ENCODE measurements at places on chromosomes 6 and 20.

DNA sequence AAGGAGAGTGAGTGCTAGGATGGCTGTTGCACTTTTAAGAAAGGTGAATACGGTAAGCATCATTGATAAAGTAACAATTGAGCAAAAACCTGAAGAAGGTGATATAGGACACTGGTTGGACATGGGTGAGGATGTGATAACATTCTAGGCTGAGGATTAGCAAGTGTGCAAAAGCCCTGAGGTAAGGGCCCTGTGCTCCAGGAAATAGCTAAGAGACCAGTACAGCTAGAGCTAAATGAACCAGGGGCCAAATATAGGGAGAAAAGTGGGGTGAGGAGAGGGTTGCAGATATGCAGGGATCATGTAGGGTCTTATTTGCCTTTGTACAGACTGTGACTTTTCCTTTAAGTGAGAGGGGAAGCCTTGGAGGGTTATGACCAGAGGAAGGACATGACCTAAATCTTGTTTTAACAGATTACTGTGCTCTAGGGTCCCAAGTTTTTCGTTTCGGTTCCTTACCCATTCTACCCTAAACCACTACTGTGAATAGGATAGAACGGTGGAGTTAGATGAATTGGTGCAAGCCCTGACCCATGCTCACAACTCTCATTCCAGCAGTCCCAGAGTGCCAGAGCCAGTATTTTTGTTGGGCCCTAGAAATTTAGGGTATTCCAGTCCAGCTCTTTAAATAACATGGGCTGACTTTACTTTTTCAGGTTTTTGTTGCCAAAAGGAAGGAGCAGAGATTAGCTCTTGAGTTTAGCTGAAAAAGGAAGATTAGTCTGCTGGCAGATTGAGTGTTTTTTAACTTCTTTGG is 10.7 kb downstream of the MAPK14 start:
- no peak for DNase-seq

GRCh38 chr6:22598339-22598738 is 29.0 kb downstream of the HDGFL1 start:
- no peak for DNase-seq

DNA sequence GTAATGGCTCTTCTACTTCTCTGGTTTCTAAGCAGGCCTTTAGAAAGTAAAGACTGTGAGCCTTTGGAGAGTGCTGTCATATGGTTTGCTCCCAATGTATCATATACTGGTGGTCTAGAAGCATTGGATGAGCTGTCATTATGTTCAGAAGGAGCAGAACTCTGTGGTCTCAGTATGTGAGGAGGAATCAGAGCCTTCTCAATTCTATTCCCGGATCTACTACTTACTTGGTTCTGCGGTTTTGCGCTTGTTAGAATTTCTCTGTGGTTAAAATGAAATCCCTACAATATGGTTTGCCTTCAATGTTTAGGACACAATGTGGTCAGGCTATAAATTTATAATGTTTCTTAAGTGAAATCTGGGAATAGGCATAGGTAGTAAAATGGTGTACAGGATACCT is 64.6 kb downstream of the RWDD2A start:
- DNase-seq: no peak

DNA sequence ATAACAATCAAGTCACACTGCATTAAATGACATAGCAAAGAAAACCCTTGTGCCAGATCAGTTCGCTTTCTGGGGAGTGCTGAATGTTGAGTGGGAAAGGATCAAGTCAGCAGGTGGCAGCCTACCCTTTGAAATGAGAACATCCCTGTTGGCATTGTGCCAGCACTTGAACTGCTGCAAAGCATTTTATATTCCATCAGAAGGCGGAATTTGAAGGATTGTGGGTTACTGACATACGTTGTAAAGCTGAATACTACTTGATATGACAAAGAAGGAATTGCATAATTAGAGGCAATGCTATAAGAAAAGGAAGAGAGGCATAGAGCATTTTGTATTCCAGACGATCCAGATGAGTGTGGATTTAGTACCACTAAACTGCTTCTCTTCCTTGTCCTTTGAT is 26.5 kb downstream of the BCKDHB start:
- peak; percentile 74 for DNase-seq

GRCh38 chr6:17458966-17459365 is 65.6 kb downstream of the CAP2 start:
- no peak for DNase-seq

DNA sequence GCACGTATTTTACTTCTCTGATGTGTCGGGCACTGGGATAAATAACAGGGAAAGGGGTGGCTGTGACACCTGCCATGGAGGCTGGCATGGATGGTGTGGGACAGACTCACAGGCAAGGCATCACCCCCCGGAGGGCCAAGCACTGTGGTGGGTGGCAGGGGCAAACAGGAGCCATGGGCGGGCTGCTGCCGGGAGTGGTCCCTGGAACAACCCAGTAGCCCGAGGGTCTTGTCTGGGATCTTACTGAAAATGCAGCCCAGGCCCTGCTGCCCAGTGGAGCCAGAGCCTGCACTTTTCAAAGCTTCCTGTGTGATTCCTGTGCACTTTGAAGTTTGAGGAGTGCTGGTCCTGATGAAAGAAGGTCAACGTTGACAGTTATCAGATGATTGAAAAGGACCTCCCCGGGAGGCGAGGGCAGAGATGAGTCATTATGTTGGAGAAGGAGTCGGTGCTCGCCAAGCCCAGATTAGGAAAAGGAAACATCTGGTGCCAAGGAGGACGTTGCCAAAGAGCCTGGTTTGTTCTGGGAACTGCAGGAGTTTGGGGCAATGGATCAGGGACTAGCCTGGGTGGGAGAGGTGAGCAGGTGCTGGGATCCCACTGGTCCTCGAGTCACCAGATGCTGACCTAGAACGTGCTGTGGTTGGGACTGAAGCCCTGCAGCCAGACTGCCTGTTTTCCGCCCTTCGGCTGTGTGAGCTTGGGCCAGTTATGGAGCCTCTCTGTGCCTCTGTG is 130.0 kb upstream of the GGTLC1 start:
- DNase-seq: no peak

DNA sequence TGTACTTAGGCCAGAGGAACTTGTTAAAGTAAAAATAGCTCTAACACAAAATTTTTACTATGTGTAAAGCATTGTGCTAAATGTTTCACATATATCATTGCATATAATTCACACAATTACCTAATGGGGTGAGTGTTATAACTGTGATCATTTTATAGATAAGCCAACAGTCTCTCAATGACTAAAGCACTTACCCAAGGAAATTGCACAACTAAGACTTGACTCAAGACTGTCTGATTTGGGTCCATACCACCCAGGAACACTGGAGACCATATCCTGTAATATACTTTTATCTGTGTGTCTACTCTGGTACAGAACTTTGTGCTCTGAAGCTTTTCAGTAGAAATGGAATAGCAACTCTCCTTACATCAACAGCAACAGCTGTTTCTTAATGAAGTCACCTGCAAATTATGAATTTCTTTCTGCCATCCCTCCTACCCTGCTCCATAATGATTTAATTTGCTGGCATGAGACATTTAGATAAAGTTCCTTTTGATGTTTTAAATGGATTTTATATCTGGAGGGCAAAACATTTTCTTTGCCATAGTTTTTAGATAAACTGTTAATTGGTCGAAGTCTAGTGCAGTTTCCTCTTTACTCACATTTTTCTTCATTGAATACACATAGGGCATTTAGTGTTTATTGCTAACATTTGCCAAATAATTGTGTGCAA is 47.5 kb downstream of the TSPYL4 start:
- DNase-seq: no peak

- DNase-seq: no peak
These were observed 31.5 kb upstream of the EDN1 start for GRCh38 chr6:12258591-12259075.

GRCh38 chr6:158630938-158631616 is 13.5 kb downstream of the DYNLT1 start:
- DNase-seq: peak; percentile 80

GRCh38 chr20:46423882-46424482 is 17.6 kb upstream of the ELMO2 start:
- DNase-seq: no peak

- DNase-seq: no peak
These were observed 73.1 kb downstream of the NOL4L start for GRCh38 chr20:32512047-32512385.

GRCh38 chr6:107653183-107653580 is 163.3 kb downstream of the SOBP start:
- DNase-seq: no peak

DNA sequence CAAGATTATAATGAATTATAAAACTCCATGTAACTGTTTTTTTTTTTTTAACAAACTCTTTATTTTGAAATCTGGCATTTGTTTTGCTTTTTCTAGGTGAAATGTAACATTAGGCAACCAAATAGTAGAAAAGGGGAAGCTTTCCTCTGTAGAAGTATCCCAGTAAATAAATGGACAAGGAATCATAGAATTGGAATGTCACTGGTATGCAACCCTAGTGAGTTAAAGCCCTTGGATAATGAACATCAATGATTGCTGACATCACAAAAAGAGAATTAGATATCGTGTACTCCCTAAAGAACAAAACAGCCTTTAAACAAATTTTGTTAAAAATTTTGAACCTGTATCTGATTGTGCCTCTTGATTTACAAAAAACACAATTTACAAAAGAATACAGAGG is 93.9 kb upstream of the OGFRL1 start:
- no peak for DNase-seq

- DNase-seq: no peak
These were observed 51.7 kb downstream of the MARCKS start for GRCh38 chr6:113908801-113909200.

DNA sequence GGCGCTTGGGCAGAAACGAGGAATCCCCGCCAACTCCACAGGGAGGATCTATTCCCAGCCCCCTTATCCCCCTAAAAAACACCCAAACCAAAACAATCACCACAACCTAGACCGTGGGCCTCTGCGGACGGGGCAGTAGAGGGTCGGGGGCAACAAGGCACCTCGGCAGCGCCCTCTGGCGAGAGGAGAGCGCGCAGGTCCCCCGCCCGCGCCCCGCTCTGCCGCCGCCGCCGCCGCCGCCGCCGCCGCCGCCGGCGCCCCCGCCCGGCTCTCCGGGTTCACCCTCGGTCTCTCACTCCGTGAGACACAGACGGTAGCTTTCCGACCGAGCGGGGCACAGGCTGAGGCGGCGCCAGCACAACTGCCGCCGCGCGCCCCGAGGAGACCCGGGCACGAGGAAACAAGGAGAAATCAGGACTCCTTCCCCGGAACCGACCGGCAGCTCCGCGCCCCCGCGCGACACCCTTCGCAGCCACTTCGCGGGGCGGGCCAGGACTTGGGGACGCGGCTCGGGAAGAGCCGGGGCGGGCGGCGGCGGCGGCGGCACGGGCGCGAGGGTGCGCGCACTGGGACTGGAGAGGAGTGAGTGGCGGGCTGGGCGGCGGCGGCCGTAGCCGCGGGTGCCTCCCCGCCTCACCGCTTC is at the start of gene SLC35F1:
Gene SLC35F1 (plus strand): TSS at position 307 of the 643 bp plus-strand sequence.
- DNase-seq: no peak

DNA sequence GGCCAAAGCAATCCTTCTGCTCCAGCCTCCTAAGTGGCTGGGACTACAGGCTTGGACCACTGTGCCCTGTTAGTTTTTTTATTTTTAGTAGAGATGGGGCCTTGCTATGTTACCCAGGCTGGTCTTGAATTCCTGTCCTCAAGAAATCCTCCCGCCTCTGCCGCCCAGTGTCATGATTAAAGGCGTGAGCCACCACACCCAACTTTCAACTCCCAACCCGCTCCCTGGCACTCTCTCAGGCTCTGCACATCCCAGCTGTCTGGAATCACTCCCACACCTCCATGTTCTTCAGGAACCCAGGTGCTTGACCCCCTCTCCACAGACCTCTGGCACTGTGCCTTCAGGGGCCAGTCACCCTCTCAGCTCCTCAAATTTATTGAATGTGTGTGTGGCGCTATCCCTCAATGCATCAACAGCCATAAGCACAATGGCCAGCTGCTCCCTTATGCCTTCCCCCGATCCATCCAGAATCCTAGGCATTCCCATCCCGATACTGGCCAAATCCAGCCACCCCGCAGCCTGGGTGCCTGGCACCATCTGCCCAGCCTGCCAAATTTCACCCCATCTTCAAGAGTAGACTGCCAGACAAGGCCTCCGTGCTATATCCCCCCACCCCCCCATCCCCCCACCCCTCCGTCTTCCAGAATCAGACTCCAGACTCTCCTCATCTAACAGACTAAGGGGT is 647 bp upstream of the POU5F1 start:
- DNase-seq: no peak

DNA sequence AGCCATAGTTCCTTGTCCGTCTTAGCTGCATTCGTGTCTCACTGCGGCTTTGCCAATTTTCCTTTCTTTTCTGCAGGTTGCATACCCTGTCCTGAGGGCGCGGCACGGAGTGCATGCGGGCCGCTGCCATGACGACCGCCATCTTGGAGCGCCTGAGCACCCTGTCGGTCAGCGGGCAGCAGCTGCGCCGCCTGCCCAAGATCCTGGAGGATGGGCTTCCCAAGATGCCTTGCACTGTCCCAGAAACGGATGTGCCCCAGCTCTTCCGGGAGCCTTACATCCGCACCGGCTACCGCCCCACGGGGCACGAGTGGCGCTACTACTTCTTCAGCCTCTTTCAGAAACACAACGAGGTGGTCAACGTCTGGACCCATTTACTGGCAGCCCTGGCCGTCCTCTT is 17.1 kb upstream of the EFHC1 start:
- no peak for DNase-seq

Data from right atrium auricular region (tissue), 2 donors.